ENCODE measurements at places on chromosomes 5 and 9. TPM values are rescaled to one million over a fixed set of nuclear protein-coding genes. Genes with fewer than 3 reads are reported as not detected.

GRCh38 chr5:151034422-151035379 is 14.3 kb downstream of the GPX3 start:
- no peak for DNase-seq

RASEF gene
- total RNA-seq: 0.19 TPM

MAST4 gene
- 52.2 TPM for total RNA-seq

DNA sequence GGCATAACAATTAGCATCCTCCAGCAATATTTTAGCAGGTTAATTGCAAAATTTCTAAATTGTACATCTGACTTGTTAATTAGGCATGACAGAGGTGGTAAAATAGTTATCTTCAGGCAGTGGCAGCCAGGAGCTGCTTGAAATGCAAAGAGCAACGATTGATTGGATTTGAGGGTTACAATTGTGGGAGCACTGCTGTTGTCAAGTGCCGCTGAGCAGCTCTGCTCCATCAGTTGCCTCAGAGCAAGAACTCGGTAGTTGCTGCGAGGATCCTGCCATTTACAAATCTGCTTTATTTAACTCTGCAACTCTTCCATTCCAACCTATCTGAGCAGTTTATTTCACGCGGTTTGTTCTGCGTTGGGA is 12.6 kb downstream of the PBX3 start:
- no peak for DNase-seq

DNA sequence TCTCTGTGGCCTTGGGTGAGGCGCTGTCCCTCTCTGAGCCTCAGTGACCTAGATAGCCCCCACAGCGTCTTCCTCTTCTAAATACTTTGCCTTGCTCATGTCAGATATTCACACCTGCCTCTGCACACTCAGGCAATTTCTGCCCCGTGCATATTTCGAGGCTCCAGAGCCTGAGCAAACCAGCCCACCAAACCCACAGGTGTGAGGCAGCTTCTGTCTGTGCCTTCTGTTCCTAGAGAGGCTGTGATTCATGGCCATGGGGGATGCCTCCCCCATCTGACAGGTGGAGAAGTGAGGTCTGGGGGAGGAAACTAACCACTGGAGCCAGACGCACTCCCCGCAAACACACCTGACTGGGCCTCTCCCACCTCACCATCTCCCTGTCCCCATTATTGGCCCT is 42.7 kb upstream of the CPLX2 start:
- no peak for DNase-seq

TAF11L10 gene
- not detected for total RNA-seq

DNA sequence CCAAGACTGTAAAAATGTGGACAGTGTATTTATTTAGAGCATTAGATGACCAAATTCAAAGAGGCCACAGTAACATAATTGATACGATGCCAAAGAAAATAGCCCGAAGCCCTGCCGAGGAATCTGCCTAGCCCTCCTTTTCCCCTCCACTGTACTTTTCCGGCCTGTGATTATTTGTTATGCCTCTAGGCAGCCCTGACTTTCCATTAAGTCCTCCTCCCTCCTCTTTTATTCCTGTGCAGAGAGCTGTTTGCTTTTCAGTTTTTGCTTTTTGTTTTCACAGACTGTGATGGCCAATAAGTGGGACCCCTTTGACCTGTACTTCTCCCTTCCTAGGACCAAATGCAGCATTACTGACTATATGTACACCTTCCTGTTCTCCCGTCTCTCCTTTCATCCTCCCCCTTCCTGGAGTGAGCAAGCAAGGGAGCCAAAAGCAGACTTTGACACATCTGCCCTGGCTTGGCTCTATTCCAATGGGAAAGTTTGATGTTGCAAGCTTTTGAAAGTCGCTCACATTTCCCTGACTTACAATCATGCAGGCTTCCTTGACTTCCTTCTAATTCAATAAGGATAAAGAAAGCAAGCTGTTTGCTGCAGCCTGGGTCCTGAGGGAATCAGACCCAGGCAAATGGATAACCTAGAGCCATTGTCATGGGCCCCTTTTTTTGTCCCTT is 76.1 kb downstream of the NREP start:
- DNase-seq: peak; percentile 54

DNA sequence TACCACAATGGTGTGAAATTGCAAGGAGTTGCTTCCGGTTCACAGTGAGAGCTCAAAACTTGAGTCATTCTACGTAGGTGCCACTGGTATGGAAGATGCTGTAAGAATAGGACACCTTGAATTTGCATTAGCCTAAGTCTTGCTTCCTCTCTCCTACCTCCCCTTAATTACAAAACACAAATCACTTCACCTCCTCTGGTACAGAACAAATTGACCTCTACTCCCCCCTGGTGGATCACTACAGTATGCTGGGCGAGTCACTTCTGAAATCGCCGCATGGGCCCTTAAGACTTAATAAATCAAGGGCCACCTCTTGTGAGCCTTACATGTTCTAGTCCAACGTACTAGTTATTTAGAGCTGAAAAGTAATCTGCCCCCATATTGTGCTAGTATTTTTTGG is 145.3 kb upstream of the SMARCA2 start:
- DNase-seq: no peak

GRCh38 chr5:158903006-158903405 is 196.7 kb downstream of the EBF1 start:
- no peak for DNase-seq

DNA sequence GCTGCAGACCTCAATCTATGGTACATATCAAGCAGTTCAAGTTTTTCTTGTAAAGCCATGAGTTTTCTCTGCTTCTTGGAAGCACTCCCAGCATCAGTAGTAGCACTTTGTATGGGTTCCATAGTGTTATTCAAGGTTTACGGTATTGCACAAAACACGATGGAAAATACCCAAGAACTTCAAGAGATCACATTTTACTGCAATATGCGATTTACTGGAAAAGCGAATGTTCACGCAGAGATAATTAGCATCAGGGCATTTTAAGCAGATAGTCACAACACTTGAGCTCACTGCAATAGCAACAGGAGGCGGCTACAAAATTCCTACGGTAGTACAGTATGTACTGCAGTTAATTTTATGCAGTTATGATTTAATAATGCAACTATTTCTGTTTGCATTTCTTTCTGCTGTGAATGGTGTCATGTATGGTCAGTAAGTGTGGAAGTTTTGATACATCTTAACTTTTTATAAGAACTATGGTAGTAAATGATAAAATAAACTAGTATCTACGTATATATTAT is 200.8 kb downstream of the SMARCA2 start:
- no peak for DNase-seq

- DNase-seq: no peak
Observed at GRCh38 chr5:108650997-108651396, 96.7 kb upstream of the FER start.

GRCh38 chr5:75716715-75717081 is 539 bp downstream of the POC5 start:
- no peak for DNase-seq

- DNase-seq: no peak
Observed at GRCh38 chr9:72428329-72428728, 63.3 kb upstream of the ZFAND5 start.

DNA sequence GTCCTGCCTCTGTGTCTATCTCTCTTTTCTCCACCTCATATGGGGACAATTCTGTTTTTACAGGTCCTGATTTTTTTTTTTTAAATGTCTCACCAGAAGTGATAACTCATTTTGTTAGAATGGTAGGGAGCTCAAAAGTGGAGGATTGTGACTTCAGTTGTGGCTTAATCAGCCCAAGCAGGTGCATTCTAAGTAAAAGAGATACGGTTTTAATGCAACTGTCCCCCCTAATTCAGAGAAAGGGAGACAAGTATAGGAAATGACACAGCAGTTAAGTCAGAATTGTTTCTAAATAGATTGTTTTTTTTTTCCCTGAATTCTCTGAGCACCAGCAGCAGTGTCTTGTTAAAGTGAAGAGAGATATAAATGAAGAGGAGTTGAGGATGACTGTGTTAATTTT is 24.5 kb downstream of the MAST4 start:
- DNase-seq: no peak

- no peak for DNase-seq
Observed at GRCh38 chr9:96078897-96079490, 203.5 kb downstream of the ERCC6L2 start.

DNA sequence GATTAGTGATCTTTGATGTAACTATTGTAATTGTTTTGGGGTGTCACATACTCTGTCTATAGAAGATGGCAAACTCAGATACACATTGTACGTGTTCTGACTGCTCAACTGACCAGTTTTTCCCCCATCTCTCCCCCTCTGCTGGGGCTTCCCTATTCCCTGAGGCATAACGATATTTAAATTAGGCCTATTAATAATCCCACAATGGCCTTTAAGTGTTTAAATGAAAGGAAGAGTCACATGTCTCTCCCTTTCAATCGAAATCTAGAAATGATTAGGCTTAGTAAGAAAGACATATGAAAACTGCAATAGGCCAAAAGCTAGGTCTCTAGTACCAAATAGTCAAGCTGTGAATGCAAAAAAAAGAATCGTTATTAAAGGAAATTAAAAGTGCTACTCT is 265.6 kb downstream of the TMEM232 start:
- DNase-seq: no peak

DNA sequence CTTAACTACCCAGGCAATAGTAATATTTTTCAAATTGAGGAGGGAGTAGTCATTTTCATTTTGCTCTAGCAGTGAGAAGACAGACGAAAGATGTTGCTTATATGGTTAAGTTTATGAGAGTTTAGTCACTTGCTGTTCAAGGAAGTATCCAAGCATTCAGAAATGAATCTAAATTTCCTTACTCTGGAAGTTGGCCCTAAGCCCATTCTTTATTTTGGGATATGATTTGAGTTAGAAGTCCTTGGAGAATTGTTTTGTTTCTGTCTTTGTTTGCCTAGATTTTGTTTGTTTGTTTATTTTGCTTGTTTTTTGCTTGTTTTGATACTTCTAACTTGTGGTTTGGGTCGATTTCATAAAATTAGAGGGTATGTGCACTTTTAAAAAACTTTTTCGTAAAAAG is 146.4 kb upstream of the FGF10 start:
- DNase-seq: no peak

GRCh38 chr9:68705531-68706362 is 707 bp downstream of the PIP5K1B start:
- no peak for DNase-seq

DNA sequence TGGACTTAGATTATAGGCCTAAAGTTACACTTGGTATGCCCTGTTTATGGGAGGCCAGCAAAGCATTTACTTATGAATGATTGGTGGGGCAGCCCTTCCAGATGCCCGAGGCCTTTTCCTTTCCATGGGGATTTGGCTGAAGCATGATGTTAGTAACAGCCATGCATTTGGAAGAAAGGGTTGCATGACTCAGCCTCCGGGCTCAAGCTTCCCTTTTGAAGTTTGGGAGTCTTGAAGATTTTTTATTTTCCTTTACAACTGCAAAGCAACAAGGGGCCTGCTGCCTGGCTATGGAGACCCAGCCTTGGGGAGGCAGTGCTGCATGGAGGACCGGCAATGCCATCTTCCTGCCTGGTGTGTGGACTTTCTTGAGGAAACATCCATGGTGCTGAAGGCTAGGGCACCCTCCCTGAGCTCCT is 244.7 kb downstream of the ICE1 start:
- no peak for DNase-seq

GRCh38 chr9:114246558-114246957 is 76.3 kb upstream of the ORM1 start:
- DNase-seq: no peak

C1QTNF3 gene
- 3.3 TPM for total RNA-seq

PCDHB11 gene
- total RNA-seq: 2.4 TPM

DNA sequence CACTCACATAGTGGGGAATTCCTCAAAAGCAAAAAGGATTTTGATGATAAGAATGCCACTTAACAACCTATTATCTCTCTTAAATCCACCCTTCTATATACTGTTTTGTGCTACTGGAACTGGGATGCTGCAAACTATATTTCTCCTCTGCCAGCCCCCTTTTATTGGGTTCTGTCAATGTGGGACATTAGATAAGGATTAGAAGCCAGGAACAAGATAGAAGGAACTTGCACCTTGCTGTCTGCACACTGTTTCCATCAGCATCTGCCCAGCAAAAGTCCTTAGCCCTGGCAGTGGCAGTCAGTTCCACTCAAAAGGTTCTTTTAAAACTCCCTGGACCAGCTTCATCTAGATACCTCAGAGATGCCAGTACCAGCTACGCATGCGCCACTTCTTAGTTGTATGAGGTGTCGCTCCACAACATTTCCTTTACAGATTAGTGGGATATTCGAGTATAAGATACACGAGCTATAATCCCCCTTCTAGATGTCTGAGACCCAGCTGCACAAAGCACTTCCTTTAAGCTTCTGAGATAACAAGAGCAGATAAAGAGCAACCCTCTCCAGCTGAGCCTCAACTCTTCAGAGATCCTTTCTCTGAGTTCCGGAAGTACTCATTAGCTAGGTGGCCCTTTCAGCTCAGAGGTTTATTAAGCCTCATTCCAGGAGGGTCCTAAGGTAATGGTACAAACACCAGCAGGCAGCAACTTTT is 45.3 kb downstream of the CERT1 start:
- DNase-seq: no peak

DNA sequence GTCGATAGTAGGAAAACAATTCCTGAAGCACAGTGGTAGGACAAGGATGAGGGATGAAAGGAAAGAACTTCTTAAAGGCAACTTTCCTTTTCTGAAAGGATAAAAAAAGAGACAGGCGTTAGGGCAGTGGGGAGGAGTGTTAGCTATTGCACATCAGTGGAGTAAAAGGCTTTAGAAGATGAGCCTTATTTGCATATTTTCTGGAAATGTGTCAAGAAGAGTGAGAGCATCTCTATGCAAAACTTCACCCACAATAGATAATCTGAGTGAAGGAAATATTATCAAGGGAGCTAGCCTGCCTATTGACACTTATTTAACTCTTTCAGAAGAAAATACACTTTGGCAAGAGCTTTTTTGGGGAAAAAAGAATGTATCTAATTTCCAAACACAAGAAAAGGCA is 151.6 kb downstream of the MACIR start:
- no peak for DNase-seq

IRX4 gene
- total RNA-seq: not detected

- DNase-seq: peak; percentile 26
Observed at GRCh38 chr5:175796536-175797499, 74.6 kb upstream of the CPLX2 start.

PCDHGA2 gene
- total RNA-seq: 5.5 TPM

GRCh38 chr9:98881836-98882568 is 61.7 kb upstream of the COL15A1 start:
- DNase-seq: no peak

CARD9 gene
- 6.9 TPM for total RNA-seq

- DNase-seq: no peak
Observed at GRCh38 chr5:61673007-61673735, 341.1 kb downstream of the ZSWIM6 start.

ADRB2 gene
- total RNA-seq: 20.5 TPM

TRIM14 gene
- total RNA-seq: 18.5 TPM

- no peak for DNase-seq
Observed at GRCh38 chr9:135978642-135979546, 17.7 kb upstream of the UBAC1 start.
